Gastroesophageal sphincter (tissue), 4 donors: ENCODE measurements at places on chromosomes 12 and 14. TPM values are rescaled to one million over a fixed set of nuclear protein-coding genes. Genes with fewer than 3 reads are reported as not detected.

- no peaks in the 10 kb centered on the region for H3K4me1 ChIP-seq
- no peaks in the 10 kb centered on the region for H3K36me3 ChIP-seq
- H3K27ac ChIP-seq, result no peak overlapping the region
Measured at GRCh38 chr12:25518512-25518911, 34.6 kb downstream of the LMNTD1 start.

The MGP gene
- 677 TPM for total RNA-seq

DNA sequence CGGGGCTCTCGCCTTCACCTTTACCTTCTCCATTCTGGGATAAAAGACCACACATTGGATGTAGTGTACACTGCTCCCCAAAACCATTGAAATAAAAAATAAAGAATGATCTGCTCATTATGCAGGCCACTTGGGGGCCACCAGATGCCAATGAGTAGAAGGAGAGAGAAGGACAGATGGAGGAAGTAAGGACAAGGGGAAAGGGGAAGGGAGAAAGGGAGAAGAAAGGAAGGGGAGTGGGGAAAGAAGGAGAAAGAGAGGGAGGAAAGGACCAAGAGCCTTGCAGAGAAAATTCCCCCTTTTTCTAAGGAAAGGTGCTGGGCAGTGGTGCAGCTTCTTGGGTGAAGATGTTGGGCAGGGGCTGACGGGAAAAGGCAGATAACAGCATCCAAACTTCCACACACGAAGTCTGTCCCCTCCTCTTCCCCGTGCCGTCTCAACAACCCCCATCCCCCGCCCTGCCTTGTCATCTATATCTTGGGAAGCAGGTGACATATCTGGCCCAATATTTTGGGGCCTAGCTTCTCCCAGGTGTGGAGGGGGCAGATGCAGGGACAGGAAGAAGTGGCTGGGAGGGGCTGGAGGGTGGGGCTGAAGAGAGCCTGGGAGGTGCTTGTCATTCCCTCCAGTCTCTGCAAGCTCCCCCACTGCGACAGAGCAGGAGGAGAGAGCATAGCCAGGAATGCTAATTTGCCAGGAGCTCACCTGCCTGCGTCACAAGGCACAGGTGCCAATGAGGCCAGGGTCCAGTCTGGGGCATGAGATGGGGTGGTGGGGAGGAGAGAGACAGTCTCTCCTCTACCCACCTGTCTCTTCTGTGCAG is 107.5 kb downstream of the SINHCAF start:
- peaks cover 23% of the 10 kb centered on the region for H3K27me3 ChIP-seq
- H3K4me1 ChIP-seq, result no peaks in the 10 kb centered on the region
- no peaks in the 10 kb centered on the region for H3K36me3 ChIP-seq
- H3K4me3 ChIP-seq, result no peak overlapping the region

DNA sequence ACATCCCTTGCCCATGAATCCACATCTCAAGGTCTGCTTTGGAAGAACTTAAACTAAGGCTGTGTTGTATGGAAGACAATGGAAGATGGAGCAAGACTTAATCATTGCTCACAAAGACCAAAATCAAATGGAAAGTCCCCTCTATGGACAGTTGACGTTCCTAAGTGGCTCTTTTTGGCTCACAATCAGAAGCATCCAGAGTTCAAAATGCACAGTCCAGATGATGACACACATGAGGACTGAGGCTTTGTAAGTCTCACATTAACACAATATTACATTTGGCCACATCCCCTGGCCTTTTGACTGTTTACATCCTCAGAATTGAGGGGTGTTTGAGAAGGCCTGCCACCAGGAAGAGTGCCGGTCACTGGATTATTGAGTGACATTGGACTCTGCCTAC is 122.3 kb upstream of the CPM start:
- H3K27me3 ChIP-seq, result no peaks in the 10 kb centered on the region
- H3K4me1 ChIP-seq, result peaks cover 21% of the 10 kb centered on the region
- ATAC-seq, result no peak
- no peaks in the 10 kb centered on the region for H3K36me3 ChIP-seq

The SDSL gene
- 7.5 TPM for total RNA-seq

The PHETA1 gene
- 6.3 TPM for total RNA-seq

- H3K4me3 ChIP-seq, result no peak overlapping the region
- H3K27me3 ChIP-seq, result no peaks in the 10 kb centered on the region
- no peaks in the 10 kb centered on the region for H3K36me3 ChIP-seq
- H3K4me1 ChIP-seq, result peaks cover 3% of the 10 kb centered on the region
- no peak for ATAC-seq
Measured at GRCh38 chr14:52352569-52352968, 38.5 kb downstream of the PTGER2 start.

GRCh38 chr14:78674820-78675219 is 504.6 kb downstream of the NRXN3 start:
- no peak overlapping the region for H3K27ac ChIP-seq
- no peaks in the 10 kb centered on the region for H3K27me3 ChIP-seq
- no peak overlapping the region for H3K4me3 ChIP-seq
- no peaks in the 10 kb centered on the region for H3K4me1 ChIP-seq
- ATAC-seq, result no peak
- no peaks in the 10 kb centered on the region for H3K36me3 ChIP-seq

- no peaks in the 10 kb centered on the region for H3K36me3 ChIP-seq
- no peak for ATAC-seq
- H3K4me3 ChIP-seq, result no peak overlapping the region
- no peak overlapping the region for H3K27ac ChIP-seq
Measured at GRCh38 chr14:54975856-54976255, 51.0 kb downstream of the WDHD1 start.

The CHGA gene
- total RNA-seq, result 1.8 TPM

The BCL11B gene
- under 0.01 TPM for total RNA-seq

DNA sequence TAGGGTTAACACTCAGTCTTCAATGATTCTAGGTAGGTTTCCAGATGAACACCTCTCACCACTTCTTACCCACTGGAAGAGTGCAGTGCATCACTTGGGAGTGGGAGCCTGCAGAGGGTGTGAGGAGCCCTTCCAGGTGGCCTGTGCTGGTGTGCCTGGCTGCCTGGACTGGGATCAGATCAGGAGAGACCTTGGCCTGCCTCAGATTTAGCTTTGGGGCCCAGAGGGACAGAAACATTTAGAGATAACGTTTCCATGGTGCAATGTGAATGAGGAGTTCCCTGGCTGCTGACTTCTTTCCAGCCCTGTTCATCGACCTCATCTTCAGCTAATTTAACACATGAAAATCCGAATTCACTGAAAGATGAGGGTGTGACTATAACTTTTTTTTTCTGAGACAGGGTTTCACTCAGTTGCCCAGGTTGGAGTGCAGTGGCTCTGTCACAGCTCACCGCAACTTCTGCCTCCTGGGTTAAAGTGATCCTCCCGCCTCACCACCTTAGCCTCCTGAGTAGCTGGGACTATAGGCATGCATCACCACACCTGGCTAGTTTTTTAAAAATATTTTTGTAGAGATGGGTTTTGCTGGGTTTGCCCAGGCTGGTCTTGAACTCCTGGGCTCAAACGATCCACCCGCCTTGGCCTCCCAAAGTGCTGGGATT is 53.6 kb downstream of the SUSD6 start:
- no peaks in the 10 kb centered on the region for H3K27me3 ChIP-seq
- no peaks in the 10 kb centered on the region for H3K36me3 ChIP-seq
- peaks cover 95% of the 10 kb centered on the region for H3K4me1 ChIP-seq
- H3K4me3 ChIP-seq, result no peak overlapping the region
- ATAC-seq, result peak; percentile 23

The TAS2R31 gene
- total RNA-seq, result 1.1 TPM

- peaks cover 48% of the 10 kb centered on the region for H3K4me1 ChIP-seq
- H3K27ac ChIP-seq, result peak overlapping the region; percentile 41
- ATAC-seq, result peak; percentile 6
- H3K36me3 ChIP-seq, result peaks cover 100% of the 10 kb centered on the region
- no peaks in the 10 kb centered on the region for H3K27me3 ChIP-seq
Measured at GRCh38 chr12:124352839-124353238, 57.9 kb downstream of the RFLNA start.

The SIX1 gene
- total RNA-seq, result 0.94 TPM

GRCh38 chr12:62686938-62687337 is 220.3 kb downstream of the MON2 start:
- no peaks in the 10 kb centered on the region for H3K27me3 ChIP-seq
- H3K27ac ChIP-seq, result no peak overlapping the region

DNA sequence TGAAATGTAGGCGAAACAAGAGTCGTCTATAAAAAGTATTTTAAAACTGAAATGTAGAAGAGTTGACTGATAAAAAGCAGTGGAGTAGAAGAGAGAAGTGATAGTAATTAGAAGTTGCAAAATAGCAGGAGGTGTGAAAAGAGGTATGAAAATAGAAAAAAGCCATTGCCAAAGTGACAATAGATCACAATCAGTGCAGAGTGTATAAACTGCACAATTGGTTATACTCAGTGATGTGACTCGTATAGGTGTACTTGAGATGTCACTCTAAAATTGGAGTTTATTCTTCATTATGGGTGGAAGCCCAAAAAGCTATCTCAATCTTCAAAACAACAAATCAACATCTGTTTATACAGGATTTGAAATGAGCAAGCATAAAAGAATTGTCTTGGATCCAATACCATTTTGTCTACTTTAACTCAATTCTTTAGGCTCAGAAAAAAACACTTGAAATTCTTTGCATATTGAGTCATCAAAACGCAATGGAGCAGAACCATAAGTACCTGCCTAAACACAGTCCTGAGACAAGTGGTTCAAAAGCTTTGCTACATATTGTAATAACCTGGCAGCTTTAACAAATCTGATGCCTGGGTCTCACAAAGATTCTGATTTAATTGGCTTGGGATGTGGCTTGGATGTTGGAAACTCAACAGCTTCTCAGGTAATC is 8.8 kb downstream of the IKBIP start:
- H3K36me3 ChIP-seq, result no peaks in the 10 kb centered on the region
- no peak for ATAC-seq
- no peaks in the 10 kb centered on the region for H3K4me1 ChIP-seq
- H3K27ac ChIP-seq, result no peak overlapping the region
- no peaks in the 10 kb centered on the region for H3K27me3 ChIP-seq
- no peak overlapping the region for H3K4me3 ChIP-seq

- no peaks in the 10 kb centered on the region for H3K27me3 ChIP-seq
- ATAC-seq, result no peak
- no peaks in the 10 kb centered on the region for H3K36me3 ChIP-seq
- no peak overlapping the region for H3K4me3 ChIP-seq
- H3K4me1 ChIP-seq, result no peaks in the 10 kb centered on the region
- H3K27ac ChIP-seq, result no peak overlapping the region
Measured at GRCh38 chr12:89960607-89961394, 252.2 kb upstream of the ATP2B1 start.

The RDH5 gene
- total RNA-seq, result 42.5 TPM

- ATAC-seq, result no peak
- H3K4me1 ChIP-seq, result no peaks in the 10 kb centered on the region
- H3K36me3 ChIP-seq, result no peaks in the 10 kb centered on the region
- H3K27ac ChIP-seq, result no peak overlapping the region
Measured at GRCh38 chr12:12689647-12690300, 6.2 kb downstream of the GPR19 start.

DNA sequence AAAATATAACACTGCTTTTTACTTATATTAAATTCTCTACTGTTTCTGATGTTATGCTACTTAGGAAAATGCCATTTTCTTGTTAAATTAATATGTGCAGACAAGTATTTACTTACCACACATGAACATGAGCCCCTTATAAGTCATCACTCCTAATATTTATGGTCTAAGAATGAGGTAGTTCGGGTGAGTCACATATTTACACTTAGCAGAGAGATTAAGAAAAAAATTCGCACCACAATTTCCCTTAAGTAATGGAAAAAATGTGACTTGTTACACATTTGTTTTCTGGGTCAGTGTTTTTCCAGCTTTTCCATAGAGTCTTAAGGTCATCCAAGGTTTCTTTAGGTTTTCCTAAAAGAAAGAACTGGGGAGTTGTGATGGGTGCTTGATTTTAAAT is 68.3 kb downstream of the RERG start:
- H3K4me3 ChIP-seq, result no peak overlapping the region
- H3K27ac ChIP-seq, result peak overlapping the region; percentile 18
- no peaks in the 10 kb centered on the region for H3K36me3 ChIP-seq
- H3K4me1 ChIP-seq, result peaks cover 27% of the 10 kb centered on the region
- ATAC-seq, result peak; percentile 45
- H3K27me3 ChIP-seq, result no peaks in the 10 kb centered on the region

- ATAC-seq, result no peak
- H3K4me1 ChIP-seq, result no peaks in the 10 kb centered on the region
- no peaks in the 10 kb centered on the region for H3K27me3 ChIP-seq
- no peak overlapping the region for H3K27ac ChIP-seq
- no peak overlapping the region for H3K4me3 ChIP-seq
Measured at GRCh38 chr12:132946246-132946820, 9.8 kb downstream of the ZNF605 start.

- no peaks in the 10 kb centered on the region for H3K36me3 ChIP-seq
- no peak overlapping the region for H3K4me3 ChIP-seq
- no peak for ATAC-seq
- no peaks in the 10 kb centered on the region for H3K27me3 ChIP-seq
- H3K4me1 ChIP-seq, result peaks cover 21% of the 10 kb centered on the region
Measured at GRCh38 chr12:79895071-79895470, 39.8 kb downstream of the PPP1R12A start.

DNA sequence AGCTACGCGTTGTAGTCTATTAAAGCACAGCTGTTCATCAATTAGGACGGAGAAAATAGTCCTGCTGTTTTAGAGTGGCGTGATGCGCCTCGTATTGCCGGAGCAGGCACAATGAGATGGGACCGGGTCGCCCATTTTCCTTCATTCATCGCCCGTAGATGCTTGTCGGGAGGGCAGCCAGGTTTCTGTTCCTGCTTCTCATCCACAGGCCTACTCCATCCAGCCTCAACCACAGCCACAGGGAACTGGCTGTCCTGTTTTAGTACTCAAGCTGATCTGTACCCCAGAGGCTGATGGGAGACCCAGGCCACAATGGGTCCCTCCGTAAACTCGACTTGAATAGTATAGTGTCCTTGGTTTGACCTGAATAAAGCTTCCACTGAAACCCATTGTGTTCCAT is 264.0 kb downstream of the VRK1 start:
- no peaks in the 10 kb centered on the region for H3K4me1 ChIP-seq
- no peak overlapping the region for H3K4me3 ChIP-seq
- H3K27me3 ChIP-seq, result peaks cover 35% of the 10 kb centered on the region
- no peak for ATAC-seq
- H3K27ac ChIP-seq, result no peak overlapping the region
